AG08395 (cell line): ENCODE measurements at places on chromosomes 13 and 19.

GRCh38 chr19:28472843-28473242 is 740.1 kb downstream of the UQCRFS1 start:
- DNase-seq, result no peak

DNA sequence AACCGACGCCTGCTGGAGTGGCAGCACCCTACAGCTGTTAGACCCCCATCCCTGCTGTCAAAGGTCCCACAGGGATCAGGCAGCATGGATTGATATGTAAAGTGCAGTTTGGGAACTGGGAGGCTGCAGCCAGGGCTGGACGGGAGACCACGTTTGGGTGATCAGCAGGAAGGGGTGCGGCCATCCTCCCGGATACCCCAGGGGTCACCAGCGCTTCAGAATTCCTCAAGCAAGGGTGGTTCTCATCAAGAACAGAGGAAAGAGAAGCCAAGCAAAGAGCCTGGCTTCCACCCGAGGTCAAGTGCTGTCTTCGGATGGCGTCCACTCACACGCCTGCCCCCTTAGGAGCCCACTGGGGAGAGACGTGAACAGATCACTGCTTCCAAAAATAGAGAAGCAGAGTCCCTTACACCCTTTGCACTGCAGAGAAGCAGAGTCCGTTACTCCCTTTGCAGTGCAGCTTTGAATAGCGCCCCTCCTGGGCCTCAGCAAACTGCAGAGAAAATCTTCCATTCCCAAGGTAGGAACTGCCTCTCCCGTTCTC is 35.5 kb downstream of the DHRS12 start:
- no peak for DNase-seq

DNA sequence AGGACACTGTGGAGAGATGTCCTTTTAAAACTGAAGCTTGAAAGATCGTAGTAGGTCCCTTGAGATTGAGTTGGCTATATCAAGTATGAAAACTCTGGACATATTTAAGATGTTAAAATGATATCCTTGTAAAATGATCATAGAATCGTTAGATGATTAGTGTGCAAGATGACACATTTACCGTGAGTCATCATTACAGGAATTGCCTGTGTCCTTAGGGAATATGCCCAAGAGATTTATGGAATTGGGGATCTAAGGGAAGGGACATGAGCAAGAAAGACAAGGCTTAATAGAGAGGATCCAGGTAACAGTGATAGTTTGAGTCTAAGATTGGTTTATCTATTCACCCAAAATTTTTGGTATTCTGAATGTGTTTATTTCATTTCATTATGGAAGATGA is 233.7 kb downstream of the GPC5 start:
- no peak for DNase-seq

DNA sequence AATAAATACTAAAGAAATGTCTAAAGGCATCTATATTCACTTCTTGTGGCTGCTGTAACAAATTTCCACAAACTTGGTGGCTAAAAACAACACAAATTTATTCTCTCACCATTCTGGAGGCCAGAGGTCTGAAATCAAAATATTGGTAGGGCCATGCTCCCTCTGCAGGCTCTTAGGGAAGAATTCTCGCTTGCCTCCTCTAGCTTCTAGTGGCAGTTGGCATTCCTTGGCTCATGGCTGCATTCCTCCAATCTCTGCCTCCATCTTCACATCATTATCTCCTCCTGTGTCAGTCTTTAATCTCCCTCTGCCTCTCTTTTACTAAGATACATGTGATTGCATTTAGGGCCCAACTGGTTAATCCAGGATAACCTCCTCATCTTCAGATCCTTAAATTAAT is 54.1 kb upstream of the RFXAP start:
- DNase-seq, result no peak

GRCh38 chr13:41491436-41491835 is 34.1 kb downstream of the RGCC start:
- DNase-seq, result no peak

GRCh38 chr13:67151652-67152051 is 78.5 kb downstream of the PCDH9 start:
- no peak for DNase-seq

DNA sequence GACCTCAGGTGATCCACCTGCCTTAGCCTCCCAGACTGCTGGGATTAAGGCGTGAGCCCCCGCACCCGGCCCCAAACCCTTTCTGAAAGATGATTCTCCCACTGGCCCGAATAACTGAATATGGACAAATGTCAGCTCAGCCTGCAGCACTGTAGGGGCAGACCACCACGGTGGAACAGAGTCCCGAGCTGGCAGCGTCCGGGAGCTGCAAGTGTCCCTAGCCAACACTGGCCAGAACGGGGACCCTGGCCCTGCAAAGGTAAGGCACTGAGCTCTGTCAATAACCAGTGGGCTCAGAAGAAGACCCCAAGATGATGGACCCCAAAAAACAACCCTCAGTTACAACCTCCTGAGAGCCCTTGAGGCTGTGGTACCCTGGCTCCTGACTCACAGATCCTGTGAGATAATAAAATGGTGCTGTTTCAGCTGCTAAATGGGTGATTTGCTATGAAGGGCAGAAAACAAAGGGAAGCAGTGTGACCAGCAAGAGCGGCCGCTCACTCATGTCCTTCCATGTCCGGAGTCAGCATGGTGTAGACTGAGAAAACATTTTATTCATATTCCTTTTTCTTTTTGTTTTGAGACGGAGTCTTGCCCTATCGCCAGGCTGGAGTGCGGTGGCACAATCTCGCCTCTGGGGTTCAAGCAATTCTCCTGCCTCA is 1.6 kb downstream of the LSM7 start:
- DNase-seq, result no peak

GRCh38 chr13:31046711-31047279 is 114.3 kb downstream of the TEX26 start:
- no peak for DNase-seq

- no peak for DNase-seq
Measured at GRCh38 chr13:22486490-22486889, 694.3 kb upstream of the SGCG start.

DNA sequence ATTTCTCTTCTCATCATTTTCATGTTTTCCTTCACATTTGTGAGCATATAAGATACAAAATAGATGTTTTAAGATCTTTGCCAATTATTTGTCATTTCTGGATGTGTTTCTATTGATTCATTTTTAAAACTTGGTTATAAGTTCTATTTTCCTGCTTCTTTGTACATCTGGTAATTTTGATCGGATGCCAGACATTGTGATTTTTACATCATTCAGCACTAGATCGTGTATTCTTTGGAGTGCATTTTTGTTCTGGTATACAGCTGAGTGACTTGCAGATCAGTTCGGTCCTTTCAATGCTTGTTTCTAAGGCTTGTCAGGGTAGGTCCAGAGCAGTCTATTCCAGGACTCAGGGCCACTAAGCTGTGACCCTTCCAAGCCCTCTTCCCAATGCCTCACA is 198.2 kb downstream of the KLF12 start:
- no peak for DNase-seq

- peak; percentile 83 for DNase-seq
Measured at GRCh38 chr13:28557725-28558520, 63.0 kb upstream of the FLT1 start.

- no peak for DNase-seq
Measured at GRCh38 chr19:55441319-55441691, 1.8 kb downstream of the SHISA7 start.

DNA sequence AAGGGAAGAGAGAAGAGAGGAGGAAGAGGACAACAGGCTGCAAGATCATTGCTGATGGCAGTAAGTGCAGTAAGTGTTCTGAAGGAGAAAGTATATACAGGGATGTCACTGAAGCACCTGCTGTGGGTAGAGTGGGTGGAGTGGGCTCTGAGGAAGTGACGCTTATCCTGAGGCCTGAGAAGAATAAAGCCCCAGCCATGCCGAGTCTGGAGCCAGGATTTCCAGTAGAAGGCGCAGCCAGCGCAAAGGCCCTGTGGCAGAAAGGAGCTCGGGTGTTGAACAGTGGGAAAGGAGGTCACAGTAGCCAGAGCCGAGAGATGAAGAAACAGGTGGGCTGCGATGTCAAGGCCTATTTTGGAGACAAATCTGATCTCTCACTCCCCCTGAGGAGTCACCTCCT is 31.8 kb upstream of the ADGRE5 start:
- DNase-seq, result no peak

- DNase-seq, result no peak
Measured at GRCh38 chr19:1551068-1552040, 16.8 kb downstream of the MEX3D start.

DNA sequence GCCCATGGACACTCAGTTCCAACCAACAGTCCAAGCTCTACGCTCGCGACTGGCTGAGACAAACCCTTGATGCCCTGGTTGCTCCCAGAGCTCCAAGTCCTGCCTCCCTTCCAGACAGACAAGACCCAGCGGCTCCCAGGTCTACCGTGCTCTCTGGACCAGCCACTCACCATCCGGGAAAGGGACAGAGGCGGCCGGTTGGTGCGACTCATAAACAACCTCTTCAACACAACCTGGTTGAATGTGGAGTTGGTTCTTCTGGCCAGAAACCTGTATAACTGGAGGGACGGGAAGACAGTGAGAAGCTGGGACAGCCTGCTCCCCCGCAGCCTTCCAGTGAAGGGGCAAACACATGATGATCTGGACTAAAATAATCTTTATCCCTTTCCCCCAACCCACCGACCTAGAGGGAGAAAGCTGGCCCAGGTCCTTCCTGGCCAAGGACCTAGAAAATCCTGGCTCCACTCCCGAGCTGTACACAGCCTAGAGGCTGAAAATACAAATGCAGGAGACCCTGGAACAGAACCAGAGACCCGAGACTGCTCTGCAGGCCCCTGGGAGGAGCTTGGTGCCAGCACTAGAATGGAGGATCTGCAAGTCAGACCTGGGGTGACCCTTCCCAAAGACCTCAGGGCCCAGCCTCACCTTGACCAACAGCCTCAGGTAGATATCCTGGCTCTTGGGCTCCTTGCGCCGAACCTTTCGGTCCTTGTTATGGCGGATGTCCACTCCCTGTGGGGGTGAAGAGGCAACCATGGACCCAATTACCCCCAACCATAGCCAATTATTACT is 1.6 kb downstream of the RPL18 start:
- DNase-seq, result no peak

GRCh38 chr13:110012102-110012739 is 225.8 kb upstream of the IRS2 start:
- peak; percentile 88 for DNase-seq

DNA sequence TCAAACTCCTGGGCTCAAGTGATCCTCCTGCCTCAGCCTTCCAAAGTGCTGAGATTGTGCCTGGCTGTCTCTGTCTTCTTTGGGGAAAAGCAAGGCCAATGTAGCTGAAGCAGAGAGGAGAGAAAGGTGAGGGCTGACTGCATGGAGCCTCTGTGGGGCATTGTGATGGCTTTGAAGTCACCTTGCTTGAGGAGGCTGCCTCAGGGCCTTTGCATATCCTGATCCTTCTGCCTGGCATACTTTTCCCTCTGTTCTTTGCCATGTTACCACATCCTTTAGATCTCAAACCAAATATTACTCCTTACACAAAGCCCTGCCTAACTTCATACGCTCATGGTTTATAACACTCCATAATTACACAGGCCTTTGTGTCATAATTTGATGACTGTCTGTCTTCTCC is 9.4 kb upstream of the PPP5C start:
- DNase-seq, result no peak

- no peak for DNase-seq
Measured at GRCh38 chr13:26909477-26909876, 148.9 kb upstream of the GPR12 start.

DNA sequence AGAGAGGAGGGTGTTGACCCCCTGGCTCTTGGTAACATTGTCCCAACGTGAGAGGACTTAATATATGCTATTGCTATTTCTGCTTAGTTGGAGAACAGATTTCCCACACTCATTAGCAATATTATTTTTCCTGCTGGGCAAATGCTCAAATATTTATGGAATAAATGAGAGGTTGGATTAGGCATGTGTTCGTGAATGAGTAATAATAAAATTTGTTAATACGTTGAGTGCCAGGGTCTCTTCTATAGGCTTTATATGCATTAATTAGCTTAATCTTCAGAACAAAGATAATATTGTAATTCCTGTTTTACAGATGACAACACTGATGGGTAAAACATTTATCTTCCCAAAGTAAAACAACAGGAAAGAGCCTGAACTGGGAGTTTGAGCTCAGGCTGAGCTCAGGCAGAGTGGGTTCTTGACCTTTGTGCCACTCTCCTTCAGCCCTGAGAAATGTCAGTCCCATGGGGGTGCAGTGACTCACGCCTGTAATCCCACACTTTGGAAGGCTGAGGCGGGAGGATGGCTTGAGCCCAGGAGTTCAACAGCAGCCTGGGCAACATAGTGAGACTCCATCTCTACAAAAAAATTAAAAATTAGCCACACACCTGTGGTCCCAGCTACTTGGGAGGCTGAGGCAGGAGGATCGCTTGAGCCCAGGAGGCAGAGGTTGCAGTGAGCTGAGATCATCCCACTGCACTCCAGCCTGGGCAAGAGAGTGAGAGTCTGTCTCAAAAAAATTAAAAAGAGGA is 1.2 kb downstream of the ZNF233 start:
- DNase-seq, result no peak

DNA sequence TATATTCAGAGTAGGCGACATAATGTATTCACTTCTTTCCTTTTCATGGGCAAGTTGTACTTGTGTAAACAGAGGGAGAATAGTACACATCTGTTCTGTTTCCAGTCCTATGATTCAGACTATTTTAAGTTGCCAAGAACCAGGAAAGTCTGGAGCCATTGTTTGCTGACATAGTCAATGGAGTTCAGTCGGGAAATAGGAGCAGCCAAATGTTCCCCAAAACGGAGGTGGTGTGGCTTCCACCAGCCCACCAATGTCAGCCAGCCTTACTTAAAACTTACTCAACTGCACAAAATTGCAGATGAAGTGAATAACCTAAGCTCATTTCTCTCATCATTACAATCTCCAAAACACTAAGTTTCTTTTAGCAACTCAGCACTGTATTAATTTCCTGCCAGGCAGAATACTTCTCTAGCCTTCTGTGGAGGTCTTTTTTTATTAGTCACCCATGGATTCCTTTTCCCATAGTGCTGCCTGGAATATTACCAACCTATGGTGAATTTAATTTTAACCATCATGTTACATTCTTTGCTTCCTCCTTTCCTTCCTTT is 22.3 kb upstream of the CSNK1A1L start:
- DNase-seq, result peak; percentile 63

- DNase-seq, result peak; percentile 24
Measured at GRCh38 chr13:76790526-76790925, 95.7 kb downstream of the KCTD12 start.

DNA sequence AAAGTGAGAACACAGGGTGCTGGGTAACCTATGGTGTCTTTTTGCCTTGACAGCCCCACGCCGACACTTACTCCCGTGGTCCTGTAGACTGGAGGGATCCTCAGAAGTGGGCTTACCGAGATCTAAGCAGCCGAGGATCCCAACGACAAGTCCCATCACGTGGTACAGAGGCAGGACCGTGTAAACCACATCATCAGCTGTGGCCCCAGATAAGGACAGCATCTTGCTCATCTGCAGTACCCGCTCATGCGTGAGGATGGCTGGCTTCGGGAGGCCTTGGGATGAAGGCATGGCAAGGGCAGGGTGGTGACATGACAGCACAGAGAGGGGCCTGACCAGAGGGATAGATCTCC is 2.1 kb downstream of the SLC27A5 start:
- no peak for DNase-seq

DNA sequence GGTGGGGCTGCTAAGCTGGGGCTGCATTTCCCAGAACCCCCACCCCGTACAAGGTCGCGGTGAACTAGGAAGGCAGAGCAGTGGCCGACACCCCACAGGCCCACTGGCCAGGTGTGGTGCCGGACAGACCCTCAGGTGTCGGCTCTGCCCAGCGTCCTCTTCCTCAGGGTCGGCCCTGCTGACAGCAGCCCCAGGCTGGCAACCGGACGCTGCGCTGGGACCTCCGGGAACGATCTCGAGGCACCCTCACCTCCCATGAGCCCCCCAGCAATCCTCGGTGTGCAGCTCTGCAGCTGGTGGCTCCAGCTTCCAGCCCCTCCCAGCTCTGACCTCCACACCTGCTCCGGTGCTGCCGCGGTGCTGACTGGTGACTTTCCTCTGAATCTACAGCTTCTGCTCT is 142.9 kb upstream of the SPACA7 start:
- no peak for DNase-seq
